ENCODE measurements at places on chromosomes 7 and 10.

DNA sequence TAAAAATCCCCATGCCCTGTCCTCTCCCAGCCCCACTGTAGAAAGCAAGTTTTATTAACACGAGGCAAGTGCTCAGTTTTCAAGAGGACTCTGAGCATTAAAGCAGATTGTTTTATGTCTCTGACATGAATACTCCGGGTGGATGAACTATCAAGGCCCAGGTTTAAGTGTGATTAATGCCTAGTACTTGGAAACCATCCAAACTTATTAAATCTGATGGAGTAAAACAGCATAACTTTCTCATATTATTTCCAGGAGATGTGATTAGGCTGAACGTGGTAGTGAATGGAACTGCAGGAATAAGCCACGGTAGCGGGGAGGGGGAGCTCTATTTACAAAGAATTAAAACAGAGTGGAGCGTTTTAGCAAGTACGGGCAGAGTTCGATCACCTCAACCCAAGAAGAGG is 144.2 kb upstream of the RNF32 start:
- DNase-seq: no peak
- H3K4me3 ChIP-seq: no peak overlapping the region
- H3K27me3 ChIP-seq: no peaks in the 10 kb centered on the region
- no peaks in the 10 kb centered on the region for H3K4me1 ChIP-seq

DNA sequence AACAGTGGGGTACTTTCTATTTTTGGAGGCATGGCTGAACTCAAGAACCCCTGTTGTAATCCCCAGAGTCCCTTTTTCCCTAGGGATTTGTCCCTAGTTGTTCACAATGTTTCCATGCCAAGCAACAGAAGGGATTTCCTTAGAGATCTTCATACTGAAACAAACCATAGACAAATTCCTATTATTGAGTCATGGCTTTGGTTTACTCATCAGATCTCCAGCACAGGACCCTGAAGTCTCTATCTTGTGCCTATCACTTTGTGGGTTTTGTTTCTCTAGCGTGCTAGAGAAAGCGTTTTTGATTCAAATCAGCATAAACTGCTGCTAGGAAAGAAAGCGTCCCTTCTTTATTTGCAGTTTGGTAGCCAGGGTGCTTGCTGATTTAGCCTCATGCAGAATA is 165.0 kb downstream of the BAMBI start:
- no peaks in the 10 kb centered on the region for H3K27me3 ChIP-seq
- no peaks in the 10 kb centered on the region for H3K36me3 ChIP-seq
- no peak overlapping the region for H3K27ac ChIP-seq
- no peak for DNase-seq
- no peaks in the 10 kb centered on the region for H3K4me1 ChIP-seq

DNA sequence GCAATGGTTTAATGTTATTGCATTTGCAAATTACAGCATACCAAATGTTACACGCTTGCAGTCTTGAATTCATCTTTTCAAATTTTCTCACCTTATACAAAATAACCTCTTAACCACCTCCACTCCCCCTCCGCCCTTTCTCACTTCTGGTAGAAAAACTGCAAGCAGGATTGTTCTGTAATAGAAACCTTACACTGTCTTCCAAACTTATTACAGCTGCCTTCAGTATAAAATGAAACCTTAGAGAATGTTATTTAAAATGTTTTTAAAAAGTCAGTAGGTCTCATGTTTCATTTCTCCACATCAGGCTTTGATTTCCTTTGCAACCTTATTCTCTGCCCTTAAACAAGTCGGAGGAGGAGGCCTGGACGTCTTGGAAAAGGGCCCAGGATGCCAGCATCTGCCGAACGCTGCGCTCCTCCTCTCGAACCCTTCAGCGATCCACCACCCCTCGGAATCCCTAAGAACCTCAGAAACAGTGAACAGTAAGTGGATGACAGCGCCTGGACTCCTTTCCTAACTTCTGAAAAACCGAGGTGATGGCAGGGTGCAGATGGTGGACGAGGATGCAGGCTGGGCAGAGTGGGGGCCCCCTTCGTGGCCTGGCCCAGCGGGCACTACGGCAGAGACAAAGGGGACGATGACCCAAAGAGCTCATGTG is 74.0 kb downstream of the FGFR2 start:
- no peaks in the 10 kb centered on the region for H3K36me3 ChIP-seq
- no peak overlapping the region for H3K27ac ChIP-seq
- no peak overlapping the region for H3K4me3 ChIP-seq
- no peak for DNase-seq
- no peaks in the 10 kb centered on the region for H3K27me3 ChIP-seq
- no peaks in the 10 kb centered on the region for H3K4me1 ChIP-seq

- no peaks in the 10 kb centered on the region for H3K27me3 ChIP-seq
- no peaks in the 10 kb centered on the region for H3K4me1 ChIP-seq
- no peak overlapping the region for H3K4me3 ChIP-seq
- no peak overlapping the region for H3K27ac ChIP-seq
- H3K36me3 ChIP-seq: no peaks in the 10 kb centered on the region
These were observed 81.1 kb upstream of the NEUROD6 start for GRCh38 chr7:31421607-31422006.

DNA sequence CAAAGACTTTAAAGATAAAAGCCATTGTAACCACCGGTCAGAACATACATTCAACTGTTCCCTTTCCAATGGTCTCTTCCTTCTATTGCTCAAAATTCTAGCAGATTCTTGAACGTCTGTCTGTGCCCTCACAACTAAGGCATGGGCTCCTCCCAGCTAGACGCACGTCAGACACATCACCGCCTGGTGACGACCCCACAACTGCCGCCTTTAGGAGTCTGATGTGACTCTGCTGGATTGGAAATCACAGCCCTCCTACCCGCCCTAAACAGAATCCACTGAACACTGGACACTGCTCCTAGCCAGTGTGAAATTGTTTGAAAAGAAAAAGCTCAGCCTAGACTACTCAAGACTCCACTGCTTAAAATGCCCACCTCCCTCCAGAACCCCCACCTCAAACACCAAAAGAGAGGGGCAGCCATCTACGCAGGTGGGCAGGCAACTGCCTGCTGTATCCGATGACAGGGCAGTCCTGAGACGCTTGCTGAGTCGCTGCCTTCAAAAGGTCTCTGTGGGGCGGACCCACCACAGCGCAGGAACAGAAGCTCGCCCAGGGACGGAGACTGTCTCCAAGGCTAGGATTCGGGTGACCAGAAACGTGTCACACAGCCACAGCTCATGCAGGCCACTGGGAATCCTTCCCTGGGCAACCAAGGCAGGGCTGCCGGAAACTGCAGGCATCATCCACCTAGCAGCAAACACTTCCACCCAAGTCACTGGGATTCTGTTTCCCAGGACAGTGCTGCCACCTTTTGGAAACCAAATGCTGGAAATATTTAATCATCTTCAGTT is 34.7 kb downstream of the GSDME start:
- H3K36me3 ChIP-seq: no peaks in the 10 kb centered on the region
- H3K27me3 ChIP-seq: no peaks in the 10 kb centered on the region
- H3K27ac ChIP-seq: no peak overlapping the region
- H3K4me1 ChIP-seq: no peaks in the 10 kb centered on the region

- H3K36me3 ChIP-seq: peaks cover 14% of the 10 kb centered on the region
- H3K27me3 ChIP-seq: no peaks in the 10 kb centered on the region
- H3K4me1 ChIP-seq: peaks cover 4% of the 10 kb centered on the region
- no peak overlapping the region for H3K4me3 ChIP-seq
These were observed 25.9 kb downstream of the SFXN4 start for GRCh38 chr10:119139464-119140067.

DNA sequence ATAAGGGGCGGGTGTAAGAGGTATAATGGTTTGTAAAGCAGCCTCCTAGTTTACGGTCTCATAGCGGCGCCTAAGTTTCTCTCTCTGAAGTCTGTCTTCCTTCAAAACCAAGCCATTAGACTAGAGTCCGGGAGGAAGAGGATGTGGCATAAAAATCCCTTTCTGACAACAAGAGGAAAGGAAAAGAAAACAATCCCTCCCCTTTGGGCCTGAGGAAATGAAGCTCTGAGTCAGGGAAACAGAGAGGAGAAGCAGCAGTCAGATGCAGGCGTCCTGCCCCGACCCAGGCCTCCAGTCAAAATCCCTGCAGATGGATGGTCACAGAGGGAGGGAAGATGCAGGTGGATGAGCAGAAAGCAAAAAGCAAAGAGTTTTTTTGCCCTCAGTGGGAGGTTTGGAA is 23.7 kb downstream of the PARP12 start:
- peaks cover 11% of the 10 kb centered on the region for H3K4me1 ChIP-seq
- H3K4me3 ChIP-seq: no peak overlapping the region
- no peaks in the 10 kb centered on the region for H3K27me3 ChIP-seq
- DNase-seq: no peak

DNA sequence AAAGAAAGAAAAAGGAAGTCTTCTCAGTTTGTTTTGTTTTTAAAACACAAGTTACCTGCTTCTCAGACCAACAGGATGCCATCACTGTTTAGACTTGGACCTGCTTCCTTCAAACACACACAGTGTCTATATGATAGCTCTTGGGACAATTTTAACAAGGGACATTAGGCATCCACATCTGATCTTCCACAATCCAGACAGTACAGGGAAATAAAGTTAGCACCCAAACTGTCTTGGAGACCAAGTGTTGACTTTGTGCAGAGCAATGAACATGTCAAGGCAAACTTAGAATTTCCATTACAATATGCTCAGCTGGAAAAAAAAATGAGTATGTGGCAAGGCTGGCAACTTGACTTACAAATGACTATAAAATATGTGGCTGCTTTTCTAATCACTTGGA is 80.9 kb downstream of the SGMS1 start:
- H3K27ac ChIP-seq: no peak overlapping the region
- no peak overlapping the region for H3K4me3 ChIP-seq
- no peaks in the 10 kb centered on the region for H3K27me3 ChIP-seq
- H3K4me1 ChIP-seq: peaks cover 66% of the 10 kb centered on the region

- no peaks in the 10 kb centered on the region for H3K36me3 ChIP-seq
- H3K27me3 ChIP-seq: no peaks in the 10 kb centered on the region
- DNase-seq: no peak
These were observed 6.4 kb downstream of the OR2F1 start for GRCh38 chr7:143960813-143961610.

GRCh38 chr7:157046681-157047080 is 36.2 kb upstream of the MNX1 start:
- no peak overlapping the region for H3K4me3 ChIP-seq
- H3K36me3 ChIP-seq: no peaks in the 10 kb centered on the region
- H3K27me3 ChIP-seq: no peaks in the 10 kb centered on the region
- DNase-seq: no peak
- H3K27ac ChIP-seq: no peak overlapping the region

DNA sequence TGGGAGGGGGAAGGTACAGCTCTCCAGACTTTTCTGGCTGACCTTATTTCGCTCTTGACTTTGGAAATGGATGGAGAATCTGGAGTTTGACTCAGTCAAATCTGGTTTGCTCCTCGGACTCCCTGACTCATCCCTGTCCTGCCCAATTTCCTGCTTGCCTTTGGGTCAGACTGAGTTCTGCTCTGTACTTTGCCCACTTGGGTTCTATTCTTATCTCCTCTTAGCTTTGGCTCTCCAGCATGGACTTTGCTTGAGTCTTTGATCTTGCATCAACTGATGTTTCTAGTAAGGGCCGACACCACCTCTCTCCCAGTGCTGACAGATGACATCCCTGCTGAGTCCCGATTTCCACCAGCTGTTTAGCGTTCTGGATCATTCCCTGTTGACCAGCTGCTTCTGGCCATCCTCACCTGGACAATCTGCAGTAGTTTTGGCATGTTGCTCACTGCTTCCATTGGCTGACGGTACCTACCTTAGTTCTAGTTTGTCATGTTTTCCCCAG is 335.3 kb downstream of the SUGCT start:
- H3K27ac ChIP-seq: no peak overlapping the region
- no peaks in the 10 kb centered on the region for H3K27me3 ChIP-seq
- H3K36me3 ChIP-seq: no peaks in the 10 kb centered on the region
- DNase-seq: no peak
- H3K4me1 ChIP-seq: no peaks in the 10 kb centered on the region
- H3K4me3 ChIP-seq: no peak overlapping the region

DNA sequence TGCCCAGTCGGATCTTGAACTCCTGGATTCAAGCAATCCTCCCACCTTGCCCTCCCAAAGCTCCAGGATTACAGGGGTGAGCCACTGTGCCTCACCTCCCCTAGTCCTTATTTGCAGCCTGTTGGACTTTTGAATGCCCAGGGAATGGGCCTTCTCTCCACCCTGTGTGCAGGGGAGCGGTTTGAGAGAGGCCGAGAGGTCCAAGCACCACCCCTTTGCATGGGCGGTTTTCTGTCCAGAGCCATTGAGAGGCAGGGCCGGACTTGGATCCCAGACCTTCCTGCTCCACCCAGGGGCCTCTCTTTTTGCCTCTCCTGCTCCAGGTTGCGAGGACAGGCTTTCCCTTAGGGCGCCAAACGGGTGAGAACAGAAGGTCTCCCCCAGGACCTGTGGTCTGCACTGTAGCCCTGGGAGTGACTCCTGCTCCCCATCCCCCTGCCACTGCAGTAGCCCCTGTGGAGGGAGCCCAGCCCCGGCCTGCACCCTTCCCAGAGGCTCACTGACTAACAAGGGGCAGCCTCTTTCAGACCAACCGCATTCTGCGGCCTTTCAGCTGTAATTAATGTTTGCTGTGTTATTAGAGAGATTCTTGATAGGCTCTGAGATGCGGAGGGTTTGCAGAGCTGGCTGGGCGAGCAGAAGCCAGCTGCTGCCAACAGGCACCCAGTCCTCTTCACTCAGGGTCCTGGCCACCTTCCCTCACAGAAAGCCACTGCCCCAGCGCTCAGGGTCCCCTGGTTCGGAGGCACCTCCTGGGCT is 57.9 kb downstream of the ELFN1 start:
- H3K4me3 ChIP-seq: no peak overlapping the region
- no peak for DNase-seq
- H3K27me3 ChIP-seq: no peaks in the 10 kb centered on the region
- H3K27ac ChIP-seq: no peak overlapping the region

GRCh38 chr10:117533507-117534281 is 8.9 kb upstream of the EMX2 start:
- H3K4me1 ChIP-seq: no peaks in the 10 kb centered on the region
- H3K27ac ChIP-seq: no peak overlapping the region
- no peaks in the 10 kb centered on the region for H3K36me3 ChIP-seq
- H3K4me3 ChIP-seq: no peak overlapping the region
- peaks cover 23% of the 10 kb centered on the region for H3K27me3 ChIP-seq
- no peak for DNase-seq

DNA sequence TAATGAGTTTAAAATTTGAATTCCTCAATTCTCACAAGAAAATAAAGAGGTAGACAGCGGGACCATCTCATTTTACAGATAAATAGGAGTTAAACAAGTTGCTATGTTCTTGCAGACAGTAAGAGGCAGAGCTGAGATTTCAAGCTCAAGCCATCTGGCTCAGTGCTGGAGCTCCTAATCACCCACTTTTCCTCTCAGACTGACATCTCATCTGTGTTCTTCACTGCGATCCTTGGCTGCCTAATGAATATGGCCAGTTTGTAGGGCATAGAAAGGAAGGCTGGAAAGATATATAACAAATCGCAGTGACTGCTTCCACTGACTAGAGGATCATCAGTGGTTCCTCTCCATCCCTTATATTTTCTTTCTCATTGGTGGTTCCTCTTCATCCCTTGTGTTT is 151.2 kb downstream of the MPP7 start:
- DNase-seq: no peak
- H3K4me3 ChIP-seq: no peak overlapping the region
- H3K27me3 ChIP-seq: no peaks in the 10 kb centered on the region
- H3K27ac ChIP-seq: no peak overlapping the region
